ENCODE measurements at places on chromosomes 3 and 15.

DNA sequence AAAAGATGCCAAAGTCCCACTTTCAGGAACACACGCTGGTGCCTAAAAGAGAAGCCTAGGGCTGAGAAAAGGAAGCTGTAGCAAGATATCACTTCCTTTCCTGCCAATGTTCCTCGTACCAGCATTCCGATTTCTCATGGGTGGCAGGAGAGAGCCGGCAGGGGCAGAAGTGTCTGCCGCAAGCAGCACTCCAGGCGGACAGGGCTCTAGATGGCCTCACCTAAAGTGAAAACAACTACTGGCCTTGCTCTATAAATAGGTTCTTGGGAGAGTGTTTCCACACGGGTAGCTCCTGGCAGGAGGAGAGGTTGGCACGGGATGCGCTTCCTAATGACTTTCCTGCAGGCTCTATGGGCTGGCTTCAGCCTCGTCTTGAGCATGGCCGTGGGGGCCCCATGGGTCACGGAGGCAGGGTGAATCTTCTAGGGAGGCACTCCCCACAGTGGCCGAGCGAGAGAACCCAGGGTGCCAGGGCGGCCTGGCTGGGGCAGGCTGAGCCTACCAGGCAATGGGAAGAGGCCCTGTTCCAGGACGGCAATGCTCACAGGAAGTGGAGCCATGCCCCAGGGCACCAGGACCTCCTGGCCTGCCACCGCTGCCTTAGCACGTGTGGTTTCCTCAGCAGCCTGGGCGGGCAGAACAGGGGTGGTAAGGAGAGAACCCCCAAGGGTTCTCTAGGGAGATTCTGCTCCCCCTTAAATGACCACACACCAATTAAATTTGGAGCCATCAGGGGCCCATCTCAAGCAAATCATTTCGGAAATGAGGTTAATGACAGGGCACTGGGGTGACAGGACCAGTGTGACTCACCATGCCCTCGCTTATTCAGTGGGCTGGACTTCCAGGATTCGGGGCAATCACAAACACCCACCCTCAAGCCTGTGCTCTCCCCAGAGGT, 14.6 kb upstream of the DUSP7 start:
- no peak for DNase-seq

DNA sequence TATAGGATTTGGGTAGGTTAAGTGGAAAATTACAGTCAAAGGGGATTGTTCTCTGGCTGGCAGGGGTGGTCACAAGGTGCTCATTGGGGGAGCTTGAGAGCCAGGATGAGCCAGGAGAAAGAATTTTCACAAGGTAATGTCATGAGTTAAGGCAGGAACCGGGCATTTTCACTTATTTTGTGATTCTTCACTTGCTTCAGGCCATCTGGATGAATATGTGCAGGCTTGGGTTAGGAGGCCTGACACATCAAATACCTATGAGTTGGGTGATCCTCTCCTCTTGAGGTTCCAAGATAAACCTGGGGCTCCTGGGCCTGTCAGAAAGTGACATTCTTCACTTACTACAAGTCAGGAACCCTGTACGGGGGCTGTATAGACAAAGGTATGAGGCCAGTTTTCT, 68.7 kb downstream of the CD200 start:
- no peak for DNase-seq

DNA sequence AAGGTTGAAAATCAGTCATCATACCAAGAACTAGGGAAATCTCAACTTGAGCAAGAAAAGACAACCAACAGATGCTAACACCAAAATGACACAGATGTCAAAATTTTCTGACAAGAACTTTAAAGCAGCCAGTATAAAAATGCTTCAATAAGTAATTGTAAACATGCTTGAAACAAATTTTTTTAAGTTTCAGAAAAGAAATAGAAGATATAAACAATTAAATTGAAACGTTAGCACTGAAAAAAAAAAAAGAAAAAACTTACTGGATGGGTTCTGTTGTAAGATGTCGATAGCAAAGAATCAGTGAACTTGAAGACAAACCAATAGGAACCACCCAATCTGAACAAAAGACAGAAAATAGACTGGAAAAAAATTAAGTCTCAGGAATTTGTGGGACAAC, 8.0 kb downstream of the MYD88 start:
- no peak for DNase-seq

GRCh38 chr15:65204931-65205660, 6.2 kb downstream of the CILP start:
- no peak for DNase-seq

DNA sequence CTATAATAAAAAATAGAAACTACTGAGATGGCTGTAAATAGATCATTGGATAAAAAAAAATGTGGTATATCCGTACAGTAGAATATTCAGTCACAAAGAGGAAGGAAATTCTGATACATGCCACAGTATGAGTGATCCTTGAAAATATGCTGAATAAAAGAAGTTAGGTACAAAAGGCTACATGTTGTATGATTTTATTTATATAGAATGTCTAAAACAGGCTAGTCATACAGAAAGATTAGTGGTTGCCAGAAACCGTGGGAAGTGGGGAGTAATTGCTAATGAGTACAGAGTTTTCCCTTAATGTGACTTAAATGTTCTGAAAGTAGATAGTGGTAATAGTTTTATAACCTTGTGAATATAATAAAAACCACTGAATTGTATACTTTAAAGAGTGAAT, 24.9 kb upstream of the FAH start:
- DNase-seq: no peak

- peak; percentile 65 for DNase-seq
Measured at GRCh38 chr15:48389691-48390143, 58.5 kb downstream of the DUT start.

DNA sequence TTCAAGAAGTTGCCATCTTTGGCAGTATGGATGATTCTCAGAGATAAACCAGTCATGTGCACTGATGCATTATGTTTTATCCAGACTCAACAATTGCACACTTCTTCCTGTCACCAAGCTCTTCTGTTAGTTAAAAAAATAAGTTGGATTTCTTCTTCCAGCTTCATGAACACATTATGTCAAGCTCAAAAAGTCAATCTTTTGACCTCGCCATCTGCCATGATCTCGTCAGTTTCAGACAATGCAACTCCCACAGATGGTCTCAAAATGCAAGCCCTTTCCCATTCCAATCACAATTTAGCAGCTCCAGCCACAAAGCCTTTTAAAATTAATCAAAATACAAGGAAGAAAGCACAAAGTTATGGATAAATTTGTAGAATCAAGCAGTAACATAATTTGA, 42.8 kb downstream of the TFDP2 start:
- no peak for DNase-seq

- DNase-seq: no peak
Measured at GRCh38 chr3:31124373-31124772, 229.9 kb upstream of the GADL1 start.

- peak; percentile 99 for DNase-seq
Measured at GRCh38 chr3:134464064-134464688, 21.6 kb downstream of the ANAPC13 start.

- DNase-seq: no peak
Measured at GRCh38 chr3:98449606-98450193, 13.3 kb upstream of the OR5K1 start.

DNA sequence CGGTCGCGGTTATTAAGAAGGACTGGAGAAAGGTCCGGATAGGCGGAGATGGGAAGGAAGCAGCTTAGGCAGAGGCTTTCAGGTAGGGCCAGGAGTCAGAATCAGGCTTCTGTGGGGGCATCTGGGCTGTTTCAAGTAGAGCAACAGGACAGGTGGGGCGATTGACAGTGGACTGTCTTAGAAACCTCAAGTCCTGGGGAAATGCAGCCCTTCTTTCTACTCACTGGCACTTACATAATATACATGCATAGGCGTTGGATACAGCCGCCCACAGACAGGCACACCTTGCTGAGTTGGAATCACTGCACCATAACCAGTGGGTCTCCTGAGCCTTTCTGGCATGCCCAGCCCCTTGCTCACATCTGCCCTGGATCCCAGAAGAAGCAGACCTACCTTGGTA, 730 bp downstream of the MYD88 start:
- peak; percentile 17 for DNase-seq

GRCh38 chr15:82933576-82933975, 18.9 kb downstream of the HOMER2 start:
- no peak for DNase-seq

DNA sequence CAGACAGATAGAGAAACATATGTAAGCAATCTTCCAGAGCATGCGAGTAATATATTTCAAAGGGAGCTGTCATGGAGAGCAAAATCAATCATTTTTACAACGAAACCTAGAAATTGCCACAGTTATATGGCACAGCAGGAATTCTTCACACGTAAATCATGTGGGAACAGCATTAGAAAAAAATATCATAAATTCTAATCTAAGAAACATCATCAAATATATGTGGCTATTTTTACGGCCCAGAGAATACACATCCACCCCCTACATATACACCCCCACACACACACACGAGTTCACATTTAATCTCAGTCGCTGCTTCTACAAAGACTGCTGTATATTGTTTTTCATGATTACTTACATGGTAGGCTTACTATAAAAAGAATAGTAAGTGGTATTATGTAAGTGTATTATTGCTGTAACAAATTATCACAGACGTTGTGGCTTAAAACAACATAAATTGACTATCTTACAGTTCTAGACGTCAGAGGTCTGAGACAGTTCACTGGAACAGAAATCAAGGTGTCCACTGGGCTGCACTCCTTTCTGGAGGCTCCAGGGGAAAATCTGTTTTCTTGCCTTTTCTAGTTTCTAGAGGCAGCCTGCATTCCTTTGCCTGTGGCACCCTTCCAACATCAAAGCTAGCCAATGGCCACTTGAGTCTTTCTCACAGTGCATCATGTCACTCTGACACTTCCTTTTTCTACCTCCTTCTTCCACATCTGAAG, 363.3 kb downstream of the ULK4 start:
- DNase-seq: peak; percentile 30

DNA sequence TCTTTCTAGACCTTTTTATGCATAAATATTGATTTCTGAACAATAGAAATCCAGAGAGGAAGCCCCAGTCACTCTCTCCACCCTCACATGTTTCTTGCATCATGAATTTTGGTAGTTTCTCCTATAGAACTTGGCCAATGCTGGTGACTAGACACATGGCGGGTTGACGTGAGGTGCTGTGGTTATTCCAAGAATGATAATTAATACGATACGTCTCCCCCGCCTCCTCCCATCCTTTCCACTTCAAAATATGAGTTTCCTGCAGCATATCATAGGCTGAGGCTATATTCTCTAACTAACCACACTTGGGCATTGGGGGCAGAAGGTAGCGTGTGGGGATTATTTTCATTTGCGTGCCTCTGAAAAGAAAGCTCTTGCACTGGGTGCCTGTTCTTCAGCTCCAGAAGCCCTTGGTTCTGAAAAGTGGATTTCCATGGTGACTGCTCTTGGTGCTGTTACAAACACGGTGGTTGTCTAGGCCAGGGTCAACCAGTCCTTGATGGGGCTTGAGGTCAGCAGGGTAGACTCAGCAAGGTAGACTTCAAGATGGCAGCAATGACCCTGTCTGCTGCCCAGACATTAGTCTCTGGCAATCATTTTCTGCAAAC, 5.3 kb downstream of the TNFSF10 start:
- no peak for DNase-seq

GRCh38 chr15:85071061-85071460, 89.4 kb downstream of the PDE8A start:
- DNase-seq: no peak

DNA sequence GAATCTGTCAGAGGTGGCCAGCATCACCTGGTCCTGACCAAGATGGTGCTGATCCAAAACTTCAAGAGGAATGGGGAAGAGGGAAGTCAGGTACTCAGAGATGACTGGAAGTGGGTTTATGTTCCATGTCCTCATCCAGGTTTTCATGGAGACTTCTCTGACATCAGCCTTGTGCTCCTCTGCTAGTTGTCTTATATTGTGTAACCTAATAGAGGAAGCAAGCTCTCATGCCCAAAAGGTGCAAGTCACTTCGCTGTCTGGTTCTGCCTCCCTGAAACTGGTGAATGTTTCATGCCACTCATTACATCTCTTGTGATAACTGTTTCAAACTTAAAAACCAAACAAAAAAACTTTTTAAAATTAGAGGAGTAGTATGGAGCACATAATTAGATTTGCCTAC, 127.2 kb upstream of the MANF start:
- no peak for DNase-seq

DNA sequence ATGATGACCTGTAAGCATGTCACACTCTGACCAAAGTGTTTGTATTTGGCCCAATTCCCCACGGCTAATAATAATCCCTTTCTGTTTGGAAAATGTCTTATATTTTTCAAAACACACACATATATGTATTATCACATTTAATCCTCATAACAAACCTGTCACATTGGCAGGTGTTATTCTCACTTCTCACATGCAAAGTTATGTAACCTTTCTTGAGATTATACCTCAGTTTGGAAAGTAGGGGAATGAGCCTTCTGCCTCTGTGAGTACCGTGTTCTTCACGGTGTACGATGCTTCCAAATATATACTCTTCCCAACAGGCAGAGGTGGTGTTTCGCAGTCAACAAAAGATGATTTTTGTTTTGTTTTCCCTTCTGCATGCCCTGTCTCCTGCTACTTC, 205.6 kb downstream of the TP63 start:
- DNase-seq: no peak

DNA sequence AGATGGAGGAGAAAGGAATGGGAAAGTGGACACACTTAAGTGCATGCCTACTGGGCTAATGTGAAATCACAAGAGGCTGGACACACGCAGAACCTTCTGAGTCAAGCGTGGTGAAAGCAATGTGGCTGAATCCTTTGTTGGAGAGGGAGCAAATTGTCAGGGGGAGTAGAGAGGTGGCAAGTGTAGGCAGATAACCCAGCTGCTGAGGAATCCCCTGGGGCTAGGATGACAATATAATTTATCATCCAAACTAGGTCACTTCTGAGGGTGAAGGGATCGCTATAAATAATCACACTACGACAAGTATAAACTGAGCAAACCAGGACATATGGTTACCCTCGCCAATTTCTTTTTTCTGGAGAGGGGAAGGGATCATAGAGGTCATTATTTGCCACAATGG, 28.7 kb downstream of the TAMM41 start:
- DNase-seq: no peak

DNA sequence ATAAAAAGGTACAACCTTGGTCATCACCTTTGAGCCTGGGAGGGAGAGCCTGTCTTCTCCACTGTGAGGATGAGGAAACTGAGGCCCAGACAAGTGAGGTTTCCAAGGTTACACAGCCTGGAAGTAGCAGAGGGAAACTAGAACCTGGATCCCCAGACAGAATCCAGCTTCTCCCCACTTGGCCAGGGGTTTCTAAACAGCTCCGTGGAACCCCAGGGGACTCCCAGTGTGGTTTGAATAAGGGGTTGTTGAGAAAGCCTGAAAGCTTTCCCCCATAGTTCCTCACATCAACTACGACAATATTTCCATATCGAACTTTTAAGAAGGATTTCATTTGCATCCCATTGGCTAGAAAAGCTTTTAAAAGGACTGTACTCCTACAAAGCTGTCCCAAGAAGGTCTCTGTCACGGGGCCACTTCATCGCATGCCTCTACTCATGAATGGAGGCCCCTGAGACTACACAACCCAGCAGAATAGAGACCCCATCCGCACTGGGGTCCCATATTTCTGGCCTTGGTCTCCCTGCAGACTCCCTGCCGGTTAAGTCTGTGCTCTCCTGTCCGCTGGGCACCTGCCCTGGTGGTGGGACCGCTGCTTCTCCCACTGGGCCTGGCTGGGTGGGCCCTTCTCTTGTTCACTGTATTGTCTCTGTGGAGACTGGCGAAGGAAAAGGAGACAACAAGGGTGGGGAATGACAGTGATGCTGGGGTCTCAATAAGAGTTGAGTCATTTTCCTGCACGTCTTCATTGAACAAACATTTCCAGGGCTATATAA, 178.5 kb downstream of the SMAD6 start:
- no peak for DNase-seq

GRCh38 chr3:183244219-183244618, 8.8 kb upstream of the B3GNT5 start:
- DNase-seq: peak; percentile 73

Data from cardiac fibroblast (primary cell).